ENCODE measurements at places on chromosomes 6 and 20.

GRCh38 chr20:17541996-17542395 lies 10.8 kb upstream of the BFSP1 start:
- no peak for DNase-seq

DNA sequence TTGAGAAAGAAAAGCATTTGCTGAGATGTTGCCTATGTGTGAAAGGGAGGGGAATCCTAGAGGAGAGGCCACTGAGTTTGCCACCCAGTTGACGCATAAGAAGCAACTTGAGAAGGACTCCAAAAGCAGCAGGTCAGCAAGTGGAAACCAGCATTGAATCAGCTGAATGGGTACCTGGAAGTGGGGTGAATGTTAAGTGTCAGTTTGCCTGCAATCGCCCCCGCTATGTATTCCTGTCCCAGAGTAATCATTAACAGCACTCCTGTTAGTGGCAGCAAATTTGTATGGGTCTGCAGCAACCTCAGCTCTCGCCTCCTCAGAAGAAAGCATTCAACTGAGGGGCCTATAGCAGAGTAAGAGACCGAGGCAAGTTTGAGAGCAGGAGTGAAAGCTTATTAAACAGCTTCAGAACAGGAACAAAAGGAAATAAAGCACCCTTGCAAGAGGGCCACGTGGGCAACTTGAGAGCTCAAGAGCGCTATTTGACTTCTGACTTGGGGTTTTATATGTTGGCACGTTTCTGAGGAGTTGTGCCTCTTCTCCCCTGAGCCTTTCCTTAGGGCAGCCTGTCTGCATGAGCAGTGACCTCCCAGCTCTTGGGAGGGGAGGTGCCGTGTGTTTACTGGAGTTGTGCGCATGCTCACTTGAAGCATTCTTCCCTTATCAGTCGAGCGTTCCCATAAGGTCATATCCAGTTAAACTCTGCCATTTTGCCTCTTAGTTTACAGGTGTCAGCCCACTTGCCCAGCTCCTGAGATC lies 122.6 kb upstream of the PHACTR1 start:
- DNase-seq, result no peak

- DNase-seq, result no peak
These were observed 220.8 kb upstream of the HEY2 start for GRCh38 chr6:125528621-125529041.

DNA sequence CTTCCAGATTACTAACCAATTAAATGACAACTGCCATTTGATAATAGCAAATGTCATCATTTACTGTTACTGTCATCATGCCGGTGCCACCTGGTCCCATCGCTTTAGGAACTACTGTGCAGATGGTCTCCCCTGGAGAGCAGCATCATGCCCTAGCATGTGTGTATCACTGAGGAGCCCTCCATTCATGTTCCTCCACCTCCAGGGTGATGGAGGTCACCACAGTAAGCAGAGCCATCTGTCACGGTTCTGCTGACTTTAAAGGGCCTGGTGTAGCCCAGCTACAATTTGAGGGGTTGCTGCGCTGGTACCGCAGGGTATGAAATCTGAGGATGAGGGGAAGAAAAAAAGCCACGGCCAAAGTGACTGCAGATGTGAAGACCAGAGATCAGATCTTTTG lies 118.8 kb upstream of the KCNK16 start:
- no peak for DNase-seq

DNA sequence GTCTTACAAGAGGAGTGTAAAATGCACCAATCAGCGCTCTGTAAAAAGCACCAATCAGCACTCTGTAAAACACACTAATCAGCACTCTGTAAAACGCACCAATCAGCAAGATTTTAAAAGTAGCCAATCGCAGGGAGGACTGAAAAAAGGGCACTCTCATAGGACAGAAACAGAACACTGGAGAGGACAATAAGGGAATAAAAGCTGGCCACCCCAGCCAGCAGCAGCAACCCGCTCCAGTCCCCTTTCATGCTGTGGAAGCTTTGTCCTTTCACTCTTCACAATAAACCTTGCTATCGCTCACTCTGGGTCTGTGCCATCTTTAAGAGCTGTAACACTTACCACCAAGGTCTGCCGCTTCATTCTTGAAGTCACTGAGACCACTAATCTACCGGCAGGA lies 1.7 kb upstream of the AIG1 start:
- DNase-seq, result no peak

DNA sequence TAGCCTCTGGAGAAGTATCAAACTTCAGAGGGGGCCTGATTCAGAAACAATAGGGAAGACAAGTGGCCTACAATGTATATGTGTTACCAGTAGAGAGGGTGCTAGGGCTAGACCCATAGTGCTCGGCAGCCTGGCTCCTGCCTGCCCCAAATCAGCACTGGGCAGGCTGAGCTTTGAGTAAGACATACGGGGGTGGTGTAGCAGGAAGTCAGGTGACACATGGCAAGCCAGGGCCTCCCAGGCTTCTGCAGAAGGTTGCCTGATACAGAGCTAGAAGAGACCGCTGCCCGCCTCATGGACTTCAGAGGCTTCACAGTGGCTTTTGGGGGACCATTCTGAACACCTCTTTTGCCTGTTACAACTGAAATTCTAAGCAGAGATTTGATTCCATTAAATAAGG lies 43.4 kb downstream of the RALY start:
- DNase-seq, result no peak

GRCh38 chr20:49713753-49714712 lies at the start of gene B4GALT5:
Gene B4GALT5, minus strand, starts transcription at chr20:49713878. Its CDS starts 188 bp downstream, at chr20:49713690.
- peak; percentile 62 for DNase-seq

- DNase-seq, result peak; percentile 42
These were observed 16.8 kb upstream of the ARFGEF2 start for GRCh38 chr20:48904566-48905296.

DNA sequence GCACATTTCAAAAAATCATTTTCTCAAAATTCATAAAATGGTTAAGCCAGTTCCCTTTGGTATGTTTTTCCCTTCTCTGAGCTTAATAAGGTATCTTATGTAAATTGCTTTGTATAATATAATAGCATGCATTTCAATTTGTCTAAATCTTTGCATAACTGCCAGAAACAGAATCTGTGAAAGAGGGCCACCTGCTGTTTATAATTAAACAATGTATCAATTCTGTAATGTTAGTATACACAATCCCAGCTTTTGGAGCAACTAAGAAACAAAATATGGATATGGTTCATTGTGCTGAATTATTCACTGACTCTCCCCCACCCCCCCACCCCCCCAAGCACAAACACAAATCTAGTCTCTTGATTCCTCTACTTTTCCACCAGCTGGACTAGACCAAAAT lies 54.8 kb downstream of the GPX5 start:
- DNase-seq, result no peak

GRCh38 chr20:62067547-62068260 lies 2.0 kb upstream of the TAF4 start:
- DNase-seq, result no peak

DNA sequence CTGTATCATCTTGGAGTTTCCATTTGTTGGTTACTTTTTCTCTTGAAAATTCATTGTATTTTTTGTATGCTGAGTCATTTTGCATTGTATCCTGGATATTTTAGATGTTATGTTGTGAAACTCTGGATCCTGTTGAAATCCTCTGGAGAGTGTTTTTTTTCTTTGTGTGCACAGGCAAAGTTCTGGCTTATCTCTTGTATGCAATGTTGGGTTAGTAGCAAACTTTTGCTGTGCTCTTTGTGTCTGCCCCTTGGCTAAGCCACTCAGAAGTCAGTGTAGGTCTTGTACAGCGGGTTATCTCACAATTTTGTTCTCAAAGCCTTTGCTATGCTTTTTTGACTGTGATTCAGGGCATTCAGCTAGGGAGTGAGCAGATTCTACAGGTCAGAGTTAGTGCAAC lies 29.1 kb upstream of the LMBRD1 start:
- no peak for DNase-seq

DNA sequence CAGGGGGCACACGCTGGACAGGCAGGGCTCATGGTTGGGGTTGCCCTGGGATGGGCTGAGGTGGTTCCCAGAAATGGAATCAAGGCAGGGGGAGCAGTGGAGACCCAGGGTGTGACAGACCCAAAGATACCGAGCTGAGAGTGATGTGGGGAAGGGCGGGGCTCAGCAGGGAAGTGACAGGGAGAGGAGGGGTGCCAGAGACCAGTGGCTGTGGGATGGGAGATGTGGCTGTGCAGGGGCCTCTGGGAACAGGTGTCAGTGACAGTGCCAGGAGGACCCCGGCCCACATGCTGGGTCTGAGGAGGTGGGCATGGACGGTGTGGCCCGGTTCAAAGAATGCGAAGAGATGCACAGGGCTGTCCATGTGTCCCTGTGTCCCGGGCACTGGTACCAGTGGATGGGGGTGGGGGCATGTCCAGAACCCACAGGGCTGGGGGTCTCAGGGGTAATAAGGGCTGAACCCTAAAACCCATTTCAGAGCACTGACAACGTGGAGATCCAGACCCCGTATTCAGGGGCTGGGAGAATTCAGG lies 1.0 kb downstream of the CABLES2 start:
- DNase-seq, result no peak

DNA sequence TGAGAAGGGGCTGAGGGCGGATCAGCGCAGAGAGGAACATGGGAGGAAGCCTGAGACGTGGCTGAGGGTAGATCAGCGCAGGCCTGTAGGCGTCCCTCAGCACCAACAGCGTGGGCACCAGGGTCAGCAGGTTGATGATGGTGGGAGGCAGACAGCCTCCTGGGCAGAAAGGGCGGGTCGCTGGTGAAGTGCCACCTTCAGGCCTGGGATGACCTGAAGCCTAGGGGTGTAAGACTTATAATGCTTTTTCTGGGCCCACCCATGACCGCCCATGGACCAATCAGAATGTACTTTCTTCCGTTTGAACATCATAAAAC lies 462.1 kb downstream of the TBC1D32 start:
- DNase-seq, result no peak

DNA sequence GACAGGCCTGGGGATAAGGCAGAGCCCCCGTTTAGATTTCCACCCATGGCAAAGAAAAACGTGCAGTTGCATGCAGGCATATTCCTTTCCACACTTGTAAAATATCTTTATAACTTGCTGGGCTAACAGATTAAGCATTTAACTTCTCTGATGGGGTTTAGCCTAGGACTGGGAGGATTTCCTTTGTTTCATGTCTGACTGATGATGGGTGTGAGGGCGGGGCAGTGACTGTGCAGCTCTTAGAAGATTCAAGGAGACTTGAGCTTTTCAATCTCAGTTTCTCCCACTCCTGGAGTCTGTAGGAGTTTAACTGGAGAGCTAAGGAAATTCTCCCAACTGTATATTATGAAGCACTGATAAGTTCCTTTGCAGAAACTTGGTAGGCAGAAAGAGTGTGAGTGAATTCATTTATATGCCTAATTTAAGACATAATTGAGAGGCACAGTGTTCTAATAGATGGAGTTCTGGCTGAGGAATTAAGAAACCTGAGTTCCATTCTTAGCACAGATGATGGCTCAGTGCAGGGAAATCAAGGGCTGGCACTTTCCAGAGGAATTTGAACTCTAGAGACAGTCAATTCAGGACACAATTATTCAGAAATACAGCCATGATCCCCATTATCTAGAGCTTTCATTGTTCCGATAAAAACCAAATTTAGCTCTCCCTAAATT lies 214.6 kb upstream of the CNR1 start:
- DNase-seq, result no peak

DNA sequence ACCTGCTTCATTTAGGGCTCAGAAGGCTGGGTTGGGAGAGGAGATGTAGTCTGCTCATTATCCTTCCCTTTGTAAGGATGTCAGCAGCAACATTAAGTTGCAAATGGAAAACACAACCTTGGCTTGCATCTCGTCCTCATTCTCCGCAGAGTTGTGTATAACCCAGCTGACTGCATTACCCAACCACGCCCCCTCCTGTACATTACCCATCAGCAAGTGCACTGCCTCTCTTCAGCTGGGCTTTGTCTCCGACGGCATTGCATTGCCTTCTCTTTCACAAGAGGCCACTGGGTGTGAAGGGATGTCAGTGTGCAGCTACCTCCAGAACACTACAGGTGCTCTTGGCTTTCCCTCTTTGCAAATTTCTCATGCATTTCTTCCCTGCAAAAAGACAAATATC lies 128.7 kb upstream of the TSHZ2 start:
- no peak for DNase-seq

- DNase-seq, result no peak
These were observed 89.6 kb downstream of the HDGFL1 start for GRCh38 chr6:22658934-22659333.

- DNase-seq, result no peak
These were observed 18.0 kb downstream of the HECA start for GRCh38 chr6:139152892-139153271.

- DNase-seq, result no peak
These were observed 93.3 kb downstream of the HS3ST5 start for GRCh38 chr6:114249522-114249921.

- peak; percentile 90 for DNase-seq
These were observed 11.1 kb downstream of the FAM110A start for GRCh38 chr20:844473-845225.

- no peak for DNase-seq
These were observed 746.8 kb downstream of the HDGFL1 start for GRCh38 chr6:23316131-23316530.

DNA sequence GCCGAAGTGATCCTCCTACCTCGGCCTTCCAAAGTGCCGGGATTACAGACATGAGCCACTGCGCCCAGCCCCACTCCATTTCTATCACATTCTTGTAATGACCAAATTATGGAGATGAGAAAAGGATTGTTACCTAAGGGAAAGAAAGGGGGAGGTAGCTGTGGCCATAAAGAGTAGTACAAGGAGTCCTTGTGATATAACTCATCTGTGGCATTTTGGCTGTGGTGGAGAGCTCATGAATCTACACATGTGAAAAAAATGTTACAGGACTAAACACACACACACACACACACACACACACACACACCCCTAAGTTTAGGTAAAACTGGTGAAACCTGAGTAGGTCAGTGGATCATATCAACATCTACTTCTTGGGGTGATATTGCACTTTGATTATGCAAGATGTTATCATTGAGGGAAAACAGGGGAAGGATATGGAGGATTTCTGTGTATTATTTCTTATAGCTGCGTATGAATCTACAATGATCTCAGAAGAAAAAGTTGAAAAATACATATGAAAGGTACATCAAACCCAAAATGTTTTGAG lies 251.5 kb downstream of the TSHZ2 start:
- no peak for DNase-seq

- no peak for DNase-seq
These were observed 70.5 kb upstream of the STXBP5 start for GRCh38 chr6:147133669-147134068.

DNA sequence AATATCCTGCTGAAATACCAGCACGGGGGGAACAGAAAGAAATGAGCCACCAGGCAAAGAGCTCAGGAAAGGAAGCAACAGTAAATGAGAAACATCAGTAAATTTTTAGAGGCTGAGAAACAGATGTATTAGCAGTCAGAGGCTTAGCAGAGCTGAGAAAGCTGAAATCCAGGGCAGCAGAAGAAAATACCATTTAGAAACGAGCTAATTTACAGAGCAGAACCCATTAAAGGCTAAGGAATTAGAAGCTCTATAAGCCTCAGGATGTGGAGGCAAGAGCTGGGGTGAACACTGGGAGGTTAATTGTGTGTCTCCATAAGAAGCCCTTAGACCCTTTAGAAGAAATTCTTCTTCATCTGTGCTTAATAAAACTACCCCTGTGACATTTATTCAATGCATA lies 178.6 kb upstream of the RGS17 start:
- DNase-seq, result no peak

GRCh38 chr6:148790404-148790803 lies 43.6 kb downstream of the UST start:
- DNase-seq, result no peak

- DNase-seq, result no peak
These were observed 189.1 kb upstream of the SULF2 start for GRCh38 chr20:47974234-47974878.

Measured in H54 (cell line).